ENCODE measurements at places on chromosomes 5 and 9. TPM values are rescaled to one million over a fixed set of nuclear protein-coding genes. Genes with fewer than 3 reads are reported as not detected.

DNA sequence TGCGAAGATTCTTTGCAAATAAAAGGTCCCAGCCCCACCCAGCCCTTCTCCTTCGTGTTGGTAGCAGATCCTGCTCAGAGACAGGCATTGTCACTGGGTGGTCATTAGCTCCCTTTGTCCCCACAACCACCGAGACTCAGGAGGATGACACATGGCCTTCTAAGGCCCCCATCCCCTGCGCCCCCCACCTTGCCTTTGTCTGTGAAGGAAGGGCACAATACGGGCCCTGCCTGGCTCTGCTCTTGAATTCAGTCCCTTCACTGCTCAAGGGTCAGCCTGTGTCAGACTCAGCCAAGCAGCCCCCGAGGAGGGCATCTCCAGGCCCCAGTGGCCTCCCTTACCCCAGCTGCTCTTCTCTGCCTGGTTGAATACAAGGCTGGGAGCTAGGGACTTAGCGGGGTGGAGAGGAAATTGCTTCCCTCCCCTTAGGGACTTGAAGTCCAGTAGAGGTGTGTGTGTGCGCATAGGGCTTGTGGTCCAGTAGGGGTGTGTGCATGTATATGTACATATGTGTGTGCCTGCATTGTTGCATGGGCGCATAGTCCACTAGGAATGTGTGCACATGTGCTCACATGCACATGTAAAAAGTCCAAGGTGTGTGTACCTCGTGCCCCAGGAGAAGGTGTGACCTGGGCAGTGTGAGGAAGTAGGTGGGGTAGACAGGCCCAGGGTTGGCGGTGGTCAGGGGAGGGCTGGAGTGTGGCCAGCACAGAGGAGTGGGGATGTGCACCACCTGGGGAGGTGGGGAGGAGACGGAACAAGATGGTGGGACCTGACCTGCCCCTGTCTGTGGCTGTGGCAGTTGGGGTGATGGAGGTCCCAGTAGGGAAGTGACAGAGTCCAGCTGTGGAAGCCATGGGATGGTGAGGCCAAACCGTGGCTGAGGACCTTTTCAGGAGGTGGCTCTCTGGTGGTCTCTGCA lies 59.1 kb downstream of the PHF2 start:
- no peaks in the 10 kb centered on the region for H3K4me1 ChIP-seq
- no peaks in the 10 kb centered on the region for H3K36me3 ChIP-seq
- no peaks in the 10 kb centered on the region for H3K27me3 ChIP-seq
- DNase-seq, result no peak

Gene ZFP37
- 0.90 TPM for total RNA-seq

Gene SLC25A2
- total RNA-seq, result 0.33 TPM

GRCh38 chr5:105168806-105169205 lies 1606.2 kb upstream of the NUDT12 start:
- H3K4me1 ChIP-seq, result no peaks in the 10 kb centered on the region
- DNase-seq, result no peak
- no peak overlapping the region for H3K4me3 ChIP-seq
- H3K27ac ChIP-seq, result no peak overlapping the region
- H3K27me3 ChIP-seq, result no peaks in the 10 kb centered on the region
- H3K36me3 ChIP-seq, result no peaks in the 10 kb centered on the region

DNA sequence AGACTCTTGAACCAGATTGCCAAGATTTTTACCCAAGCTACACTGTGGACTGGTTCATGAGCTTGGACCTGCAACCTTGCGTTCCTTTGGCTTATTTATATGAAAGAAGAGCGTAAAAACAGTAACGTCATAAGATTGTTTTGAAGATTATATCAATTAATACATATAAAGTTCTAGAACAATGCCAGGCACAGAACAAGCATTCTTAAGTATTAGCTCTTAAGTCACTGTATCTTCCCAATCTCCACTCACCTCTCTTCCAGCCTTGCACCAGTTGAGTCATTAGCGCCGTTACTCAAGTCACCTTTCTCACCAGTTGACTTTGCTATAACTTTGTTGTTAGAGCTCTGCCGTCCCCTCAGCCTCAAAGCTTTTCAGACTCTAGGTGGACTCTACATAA lies 415.7 kb downstream of the PLK2 start:
- no peak for DNase-seq
- H3K27me3 ChIP-seq, result no peaks in the 10 kb centered on the region
- peaks cover 4% of the 10 kb centered on the region for H3K36me3 ChIP-seq
- no peak overlapping the region for H3K27ac ChIP-seq
- no peak overlapping the region for H3K4me3 ChIP-seq
- peaks cover 10% of the 10 kb centered on the region for H3K4me1 ChIP-seq

- H3K36me3 ChIP-seq, result no peaks in the 10 kb centered on the region
- no peak overlapping the region for H3K27ac ChIP-seq
- no peak overlapping the region for H3K4me3 ChIP-seq
- no peaks in the 10 kb centered on the region for H3K27me3 ChIP-seq
Observed at GRCh38 chr9:99340281-99340680, 118.2 kb downstream of the SEC61B start.

DNA sequence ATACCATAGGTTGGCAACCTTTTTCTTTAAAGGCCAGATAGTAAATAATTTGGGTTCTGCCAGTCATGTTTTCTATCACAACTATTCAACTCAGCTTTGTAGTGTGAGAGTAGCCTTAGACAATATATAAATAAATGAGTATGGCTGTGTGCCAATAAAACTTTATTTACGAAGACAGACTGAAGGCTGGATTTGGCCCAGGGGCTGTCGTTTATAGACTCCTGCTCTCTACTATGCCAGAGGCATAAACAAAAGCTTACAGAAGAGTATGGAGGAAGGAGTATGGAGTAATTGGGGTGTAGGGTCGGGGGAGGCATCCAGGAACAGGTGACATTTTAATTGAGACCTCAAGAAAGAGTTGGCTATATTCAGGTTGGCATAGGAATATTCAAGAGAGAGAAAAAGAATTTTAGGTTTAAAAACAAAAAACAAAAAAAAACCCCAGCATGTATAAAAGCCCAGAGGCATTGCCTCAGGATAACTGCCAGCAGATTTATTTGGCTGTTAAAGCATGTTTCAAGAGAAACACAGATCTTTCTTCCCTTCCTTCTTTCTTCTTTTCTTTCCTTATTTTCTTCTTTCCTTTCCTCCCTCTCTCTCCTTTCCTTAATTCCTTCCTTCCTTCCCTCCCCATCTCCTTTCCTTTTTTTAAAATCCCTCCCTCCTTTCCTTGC lies 39.9 kb downstream of the SLIT3 start:
- no peaks in the 10 kb centered on the region for H3K36me3 ChIP-seq
- H3K27ac ChIP-seq, result no peak overlapping the region
- H3K27me3 ChIP-seq, result peaks cover 81% of the 10 kb centered on the region
- no peak for DNase-seq
- H3K4me3 ChIP-seq, result no peak overlapping the region

- no peaks in the 10 kb centered on the region for H3K27me3 ChIP-seq
- H3K4me3 ChIP-seq, result no peak overlapping the region
- no peak overlapping the region for H3K27ac ChIP-seq
- no peaks in the 10 kb centered on the region for H3K36me3 ChIP-seq
- no peaks in the 10 kb centered on the region for H3K4me1 ChIP-seq
- no peak for DNase-seq
Observed at GRCh38 chr9:70656281-70656680, 241.8 kb upstream of the KLF9 start.

- no peak for DNase-seq
- no peaks in the 10 kb centered on the region for H3K27me3 ChIP-seq
- no peak within 1 kb of the TSS for H3K4me3 ChIP-seq
- H3K36me3 ChIP-seq, result no peaks in the 10 kb centered on the region
Observed at GRCh38 chr9:94593459-94594345, at the start of gene FBP2. FBP2 (minus strand) TSS chr9:94593824; CDS start chr9:94593726, 98 bp downstream.

- H3K4me3 ChIP-seq, result no peak overlapping the region
- no peak for DNase-seq
- no peaks in the 10 kb centered on the region for H3K27me3 ChIP-seq
- H3K4me1 ChIP-seq, result no peaks in the 10 kb centered on the region
- peaks cover 40% of the 10 kb centered on the region for H3K36me3 ChIP-seq
Observed at GRCh38 chr5:33867241-33867640, 24.5 kb downstream of the ADAMTS12 start.

GRCh38 chr5:50724-51499 lies 41.1 kb upstream of the PLEKHG4B start:
- H3K36me3 ChIP-seq, result no peaks in the 10 kb centered on the region
- H3K27me3 ChIP-seq, result peaks cover 8% of the 10 kb centered on the region
- H3K4me3 ChIP-seq, result no peak overlapping the region
- H3K27ac ChIP-seq, result no peak overlapping the region
- no peak for DNase-seq

Gene GLRA1
- not detected for total RNA-seq

GRCh38 chr9:37197158-37198038 lies 77.0 kb downstream of the ZCCHC7 start:
- H3K4me1 ChIP-seq, result peaks cover 12% of the 10 kb centered on the region
- no peak overlapping the region for H3K27ac ChIP-seq
- DNase-seq, result no peak
- H3K27me3 ChIP-seq, result no peaks in the 10 kb centered on the region

DNA sequence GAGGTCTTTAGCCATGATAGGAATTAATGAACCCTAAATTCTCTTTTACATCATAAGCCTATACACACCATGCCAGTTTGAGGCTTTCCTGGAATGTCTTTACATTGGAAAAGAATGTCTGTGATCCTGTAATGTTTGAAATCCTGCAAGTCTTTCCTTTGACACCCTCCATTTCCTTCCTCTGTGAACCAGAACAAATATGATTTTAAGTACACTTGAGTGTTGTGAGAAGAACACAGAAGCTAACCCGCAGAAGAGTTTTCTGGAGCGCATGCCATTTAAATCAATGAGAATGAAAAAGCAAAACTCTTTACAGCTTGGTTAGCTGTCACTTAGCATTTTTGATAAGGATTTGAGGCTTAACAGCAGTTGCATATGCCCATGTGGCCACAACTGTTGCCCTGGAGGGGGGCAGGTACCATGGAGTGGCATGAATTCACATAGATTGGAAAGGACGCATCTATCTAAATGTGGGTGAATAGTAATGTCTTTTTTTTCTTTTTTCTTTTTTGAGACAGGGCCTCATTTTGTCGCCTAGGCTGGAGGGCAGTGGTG lies 372.6 kb downstream of the KDM4C start:
- no peaks in the 10 kb centered on the region for H3K27me3 ChIP-seq
- no peak overlapping the region for H3K4me3 ChIP-seq
- H3K36me3 ChIP-seq, result no peaks in the 10 kb centered on the region

DNA sequence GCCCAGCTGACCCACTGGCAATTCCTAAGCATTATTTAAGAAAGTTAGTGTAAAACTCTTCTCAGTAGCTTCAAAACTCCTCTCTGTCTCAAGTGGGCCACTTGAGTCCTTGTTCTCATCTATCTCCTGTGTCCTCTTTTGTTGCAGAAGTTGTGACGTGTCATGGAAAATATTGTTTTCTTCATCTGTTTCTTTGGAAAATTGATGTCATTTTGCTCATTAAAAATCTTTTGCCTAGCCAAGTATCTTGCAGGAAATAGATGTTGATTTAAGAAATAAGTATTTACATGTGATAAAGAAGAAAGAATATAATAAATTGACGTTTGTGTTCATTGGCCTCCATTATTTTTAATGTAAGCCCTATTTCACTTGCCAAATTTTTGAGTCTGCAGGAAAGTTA lies 1158.4 kb upstream of the SEMA6A start:
- H3K4me3 ChIP-seq, result no peak overlapping the region
- no peaks in the 10 kb centered on the region for H3K36me3 ChIP-seq
- H3K27ac ChIP-seq, result no peak overlapping the region

- H3K4me3 ChIP-seq, result no peak overlapping the region
- H3K27me3 ChIP-seq, result no peaks in the 10 kb centered on the region
- no peaks in the 10 kb centered on the region for H3K4me1 ChIP-seq
- no peak for DNase-seq
- H3K36me3 ChIP-seq, result no peaks in the 10 kb centered on the region
Observed at GRCh38 chr9:74036549-74037231, 460.4 kb upstream of the RORB start.

Gene PCDHB5
- not detected for total RNA-seq

Gene FAM153A
- not detected for total RNA-seq

DNA sequence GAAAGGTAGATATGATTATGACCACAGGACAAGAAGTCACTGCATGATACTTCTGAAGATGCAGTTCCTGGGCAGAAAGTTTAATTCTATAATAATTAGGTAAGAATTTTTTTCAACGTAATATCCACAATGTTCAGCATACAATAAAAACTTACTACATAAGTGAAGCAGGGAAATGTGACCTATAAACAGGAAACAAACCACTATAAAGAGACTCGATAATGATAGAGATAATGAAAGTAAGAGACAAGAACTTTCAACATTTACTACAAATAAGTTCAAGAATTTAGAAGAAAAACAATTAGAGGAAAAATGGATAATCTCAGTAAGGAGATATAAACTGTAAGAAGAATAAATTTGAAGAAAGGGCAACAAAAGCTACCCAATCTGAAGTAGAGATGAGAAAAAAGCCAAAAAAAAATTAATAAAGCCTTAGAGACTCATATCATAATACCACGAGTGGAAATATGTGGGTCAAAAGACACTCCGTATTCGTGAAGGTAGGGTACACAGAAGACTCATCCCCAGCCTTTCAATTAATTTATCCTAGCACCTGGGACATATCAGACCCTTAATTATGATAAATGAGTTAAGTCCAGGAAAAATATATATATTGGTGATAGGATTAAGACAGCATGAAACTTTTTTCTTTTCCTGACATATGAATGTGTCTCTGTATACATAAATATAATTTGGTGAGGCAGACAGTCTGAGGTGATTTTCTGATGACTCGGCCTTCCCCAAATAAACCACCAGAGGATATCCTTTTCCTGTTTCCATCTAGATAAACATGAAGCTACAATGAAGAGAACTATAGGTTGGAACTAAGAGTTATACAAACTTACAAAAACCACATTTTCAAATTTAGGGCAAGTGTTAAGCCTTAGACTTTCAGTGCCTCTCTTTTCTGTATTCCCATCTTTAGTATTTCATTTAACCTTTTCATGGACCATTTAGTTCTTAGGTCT lies 120.4 kb downstream of the RAPGEF6 start:
- no peak overlapping the region for H3K27ac ChIP-seq
- H3K4me1 ChIP-seq, result no peaks in the 10 kb centered on the region
- DNase-seq, result no peak
- no peaks in the 10 kb centered on the region for H3K27me3 ChIP-seq
- H3K4me3 ChIP-seq, result no peak overlapping the region
- no peaks in the 10 kb centered on the region for H3K36me3 ChIP-seq

Gene LHX3
- total RNA-seq, result 0.22 TPM

Gene RFK
- 24.4 TPM for total RNA-seq

Gene C5orf52
- total RNA-seq, result not detected

GRCh38 chr5:137666461-137666850 lies 69.4 kb downstream of the KLHL3 start:
- peaks cover 21% of the 10 kb centered on the region for H3K4me1 ChIP-seq
- no peaks in the 10 kb centered on the region for H3K36me3 ChIP-seq
- peak; percentile 62 for DNase-seq

GRCh38 chr9:14331120-14331519 lies 17.2 kb upstream of the NFIB start:
- H3K27me3 ChIP-seq, result no peaks in the 10 kb centered on the region
- H3K4me1 ChIP-seq, result peaks cover 11% of the 10 kb centered on the region
- DNase-seq, result no peak
- no peak overlapping the region for H3K4me3 ChIP-seq
- H3K36me3 ChIP-seq, result no peaks in the 10 kb centered on the region

All from PC-9 (cell line).